ENCODE measurements at places on chromosomes 5 and 9.

DNA sequence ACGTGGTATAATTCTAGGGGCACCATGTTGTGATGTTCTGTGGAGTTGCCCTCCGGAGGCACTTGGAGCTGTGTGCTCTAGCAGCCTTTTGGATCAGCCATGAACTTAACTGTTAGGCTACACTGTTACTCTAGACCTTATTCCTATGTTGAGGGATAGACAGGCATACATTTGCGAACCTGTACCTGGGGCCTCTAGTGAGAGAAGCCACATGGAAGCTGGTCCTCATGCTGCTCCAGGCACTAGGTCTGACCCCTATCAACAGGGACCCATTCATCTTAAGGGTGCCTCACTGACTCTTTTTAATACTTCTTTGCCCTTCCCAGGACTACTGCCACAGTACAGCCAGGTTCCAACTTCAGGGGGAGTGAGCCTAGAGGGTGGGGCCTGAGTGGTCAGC is 594.8 kb downstream of the RAB3C start:
- DNase-seq: no peak

DNA sequence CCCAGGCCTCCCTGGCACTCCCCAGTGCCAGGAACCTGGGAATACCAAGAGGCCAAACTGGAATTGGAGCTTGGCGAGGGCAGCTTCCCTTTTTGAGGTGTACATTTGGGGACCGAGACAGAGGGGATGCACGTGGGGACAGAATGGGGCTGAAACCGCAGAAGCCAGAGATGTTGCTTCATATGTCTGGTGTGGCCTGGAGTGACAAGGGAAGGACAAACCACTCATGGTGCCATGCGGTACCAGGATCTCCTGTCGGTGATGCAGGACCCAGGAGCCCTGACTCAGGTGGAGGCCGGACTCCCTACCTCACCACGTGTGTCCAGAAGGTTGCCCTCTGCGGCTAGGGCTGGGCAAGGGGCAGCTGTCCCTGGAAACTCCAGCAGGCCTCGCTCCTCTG is 4.0 kb upstream of the CSF2 start:
- no peak for DNase-seq

DNA sequence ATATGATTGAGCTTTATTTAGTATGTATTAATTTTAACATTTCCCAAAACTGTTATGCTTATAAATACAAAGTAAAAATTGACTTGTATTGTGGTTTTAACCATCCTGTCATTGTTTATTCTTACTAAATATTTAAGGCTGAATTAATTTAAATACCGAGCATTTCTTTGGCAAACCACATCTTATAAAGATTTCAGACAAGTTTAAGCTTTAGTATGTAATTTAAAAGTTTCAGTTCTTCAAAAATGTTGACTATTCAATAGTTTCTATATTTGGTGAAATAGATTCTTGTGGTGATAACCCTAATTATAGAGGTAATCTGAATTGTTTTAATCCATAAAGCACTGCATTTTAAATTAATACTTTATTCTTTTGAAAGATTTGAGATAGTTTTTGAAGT is 65.5 kb downstream of the CCNH start:
- no peak for DNase-seq

GRCh38 chr5:166285361-166285760 is 2006.1 kb upstream of the WWC1 start:
- DNase-seq: no peak

DNA sequence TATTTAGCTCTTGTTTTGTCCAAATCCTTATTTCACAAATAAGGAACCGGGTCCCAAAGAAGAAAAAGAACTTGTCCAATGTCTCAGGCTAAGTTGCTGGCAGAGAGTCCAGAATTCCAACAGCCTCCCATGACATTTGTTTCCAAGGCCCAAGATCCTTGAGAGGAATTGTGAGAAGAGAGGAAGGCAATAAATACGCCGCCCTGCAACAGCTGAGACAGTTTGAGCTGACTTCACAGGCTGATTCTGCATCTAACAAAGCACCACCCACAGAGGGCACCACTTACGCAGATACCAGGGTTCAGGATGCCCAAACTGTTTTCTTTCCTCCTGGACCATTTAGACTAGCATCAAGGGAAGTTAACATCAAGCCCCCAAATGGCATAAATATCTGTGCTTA is 211.3 kb downstream of the FAM114A2 start:
- DNase-seq: no peak

GRCh38 chr5:146447734-146448380 is 724 bp downstream of the TCERG1 start:
- DNase-seq: peak; percentile 16

DNA sequence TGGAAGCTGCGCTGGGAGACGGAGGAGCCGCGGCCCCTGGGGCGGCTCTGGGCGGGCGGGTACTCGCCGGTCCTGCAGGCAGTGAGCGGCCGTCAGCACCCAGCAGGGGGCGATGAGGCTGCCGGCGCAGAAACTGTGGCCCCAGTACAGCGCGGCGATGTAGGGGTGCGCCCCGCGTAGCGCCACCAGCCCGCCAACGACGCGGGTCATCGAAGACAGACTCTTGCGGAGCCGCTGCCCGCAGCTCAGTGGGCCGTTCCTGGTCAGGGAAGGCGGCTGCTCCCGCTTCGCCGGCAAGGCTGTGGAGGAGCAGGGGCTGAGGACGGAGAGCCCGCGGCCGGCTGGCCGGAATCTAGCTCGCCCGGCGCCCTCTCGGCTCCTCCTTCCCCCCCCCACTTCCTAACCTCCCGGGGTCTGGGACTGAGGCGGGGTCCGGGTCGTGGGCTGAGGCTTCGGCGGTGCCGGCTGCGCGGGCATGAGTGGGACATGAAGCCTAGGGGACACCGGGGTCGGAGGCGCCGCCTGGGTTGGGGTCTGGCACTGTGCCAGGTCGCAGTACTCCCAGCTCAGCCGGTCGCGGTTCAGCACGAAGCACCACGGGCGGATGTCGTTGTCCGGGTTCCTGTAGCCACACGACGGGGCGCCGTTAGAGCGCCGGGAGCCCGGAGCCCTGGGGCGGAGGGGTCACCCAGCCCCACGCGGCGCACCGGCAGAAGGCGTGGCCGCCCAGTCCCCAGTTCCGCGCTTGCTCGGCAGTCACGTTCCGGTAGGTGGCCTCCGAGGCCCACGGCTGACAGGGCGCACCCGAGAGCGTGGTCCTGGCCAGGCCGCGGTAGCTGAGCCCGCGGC is 3.6 kb upstream of the PFN3 start:
- DNase-seq: peak; percentile 83

DNA sequence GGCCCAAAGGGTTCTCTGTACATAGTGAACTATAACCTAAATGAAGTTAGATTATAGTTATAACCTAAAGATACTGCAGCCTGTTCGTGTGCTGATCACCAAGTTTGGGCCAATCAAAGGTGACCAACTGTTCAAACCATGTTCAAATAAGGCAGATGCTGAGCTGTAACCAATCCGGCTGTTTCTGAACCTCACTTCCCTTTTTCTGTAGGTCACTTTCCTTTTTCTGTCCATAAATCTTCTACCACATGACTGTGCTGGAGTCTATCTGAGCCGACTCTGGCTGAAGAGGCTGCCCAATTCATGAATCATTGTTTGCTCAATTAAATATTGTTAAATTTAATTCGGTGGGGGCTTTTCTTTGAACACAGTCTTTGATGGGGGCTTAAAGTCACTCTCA is 1920.2 kb downstream of the MAT2B start:
- DNase-seq: no peak

DNA sequence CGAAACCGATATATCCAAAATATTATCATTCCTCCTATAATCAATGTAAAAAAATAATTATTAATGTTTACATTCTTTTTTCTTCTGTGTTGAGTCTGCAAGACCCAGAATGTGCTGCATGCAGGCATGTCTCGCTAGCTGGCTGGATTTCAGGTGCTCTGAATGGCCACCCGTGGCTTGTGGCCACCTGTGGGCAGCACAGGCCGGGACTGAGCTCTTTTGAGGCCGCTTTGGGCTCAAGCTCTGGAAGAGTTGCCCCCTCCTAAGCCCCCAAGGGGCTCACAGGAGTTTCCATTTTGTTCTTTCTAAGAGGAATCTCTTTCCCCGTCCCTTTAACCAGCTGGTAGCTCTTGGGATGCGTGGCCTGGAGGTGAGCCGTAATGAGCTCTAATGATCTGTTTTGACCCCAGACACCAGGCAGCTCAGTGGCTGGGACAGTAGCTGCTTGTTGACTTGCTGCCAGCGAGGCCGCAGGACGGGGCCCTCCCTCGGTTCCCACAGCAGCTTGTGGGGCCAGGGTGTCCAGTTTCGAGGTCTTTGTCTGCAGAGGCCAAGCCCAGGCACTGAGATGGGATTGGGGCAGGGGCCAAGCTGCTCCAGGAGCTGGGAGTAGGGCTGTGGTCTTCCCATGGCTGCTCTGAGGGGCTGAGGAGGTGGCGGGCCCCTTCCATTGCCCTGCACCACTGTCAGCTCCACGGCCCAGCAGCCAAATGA is 20.8 kb downstream of the ASS1 start:
- DNase-seq: no peak

DNA sequence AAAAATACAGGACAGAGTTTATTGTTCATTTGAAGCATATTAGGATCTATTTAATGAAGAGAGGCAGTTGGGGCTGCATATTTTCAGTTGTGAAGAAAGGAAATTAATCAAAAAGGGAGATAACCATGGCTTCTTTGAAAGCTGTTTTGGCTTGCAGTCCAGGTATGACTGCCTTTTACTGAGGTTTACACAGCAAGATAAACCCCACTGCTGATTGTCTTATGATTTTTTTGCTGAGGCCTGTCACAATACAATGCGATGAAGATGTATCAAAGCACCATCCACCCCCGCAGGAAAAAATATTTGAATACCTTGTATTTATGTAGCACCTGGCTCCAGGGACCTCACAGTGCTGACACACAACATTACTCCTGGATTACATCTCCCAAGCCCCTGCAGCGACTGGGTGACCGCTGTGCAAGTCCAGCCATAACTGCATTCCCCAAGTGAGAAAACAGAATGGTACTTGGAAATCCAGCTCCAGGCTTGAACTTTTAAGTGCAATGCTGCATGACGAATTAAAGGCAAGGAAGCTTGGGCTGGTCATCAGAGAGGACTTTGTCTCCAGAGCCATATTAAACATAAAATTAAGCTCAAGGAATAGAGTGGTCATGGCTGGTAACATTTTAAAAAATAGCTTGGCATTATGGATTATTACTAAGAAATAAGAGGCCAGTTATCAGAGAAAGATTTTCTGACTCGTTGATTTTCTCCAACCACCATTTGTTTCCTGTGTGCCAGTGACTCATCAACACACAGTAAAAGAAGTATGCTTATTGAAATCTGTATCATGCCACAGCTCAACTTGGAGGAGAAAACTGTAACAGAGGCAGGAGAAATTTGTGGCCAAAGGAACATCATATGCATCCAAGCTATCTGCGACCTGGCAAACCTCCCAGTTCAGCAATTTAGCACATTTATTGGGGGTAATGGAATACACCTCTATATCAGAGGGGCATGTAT is 374.2 kb downstream of the MAN2A1 start:
- no peak for DNase-seq

GRCh38 chr9:129105857-129106694 is 4.5 kb downstream of the CRAT start:
- no peak for DNase-seq

GRCh38 chr5:175576096-175576495 is 81.8 kb upstream of the HRH2 start:
- DNase-seq: no peak

- DNase-seq: peak; percentile 31
Measured at GRCh38 chr5:163347671-163348070, 89.7 kb upstream of the CCNG1 start.

DNA sequence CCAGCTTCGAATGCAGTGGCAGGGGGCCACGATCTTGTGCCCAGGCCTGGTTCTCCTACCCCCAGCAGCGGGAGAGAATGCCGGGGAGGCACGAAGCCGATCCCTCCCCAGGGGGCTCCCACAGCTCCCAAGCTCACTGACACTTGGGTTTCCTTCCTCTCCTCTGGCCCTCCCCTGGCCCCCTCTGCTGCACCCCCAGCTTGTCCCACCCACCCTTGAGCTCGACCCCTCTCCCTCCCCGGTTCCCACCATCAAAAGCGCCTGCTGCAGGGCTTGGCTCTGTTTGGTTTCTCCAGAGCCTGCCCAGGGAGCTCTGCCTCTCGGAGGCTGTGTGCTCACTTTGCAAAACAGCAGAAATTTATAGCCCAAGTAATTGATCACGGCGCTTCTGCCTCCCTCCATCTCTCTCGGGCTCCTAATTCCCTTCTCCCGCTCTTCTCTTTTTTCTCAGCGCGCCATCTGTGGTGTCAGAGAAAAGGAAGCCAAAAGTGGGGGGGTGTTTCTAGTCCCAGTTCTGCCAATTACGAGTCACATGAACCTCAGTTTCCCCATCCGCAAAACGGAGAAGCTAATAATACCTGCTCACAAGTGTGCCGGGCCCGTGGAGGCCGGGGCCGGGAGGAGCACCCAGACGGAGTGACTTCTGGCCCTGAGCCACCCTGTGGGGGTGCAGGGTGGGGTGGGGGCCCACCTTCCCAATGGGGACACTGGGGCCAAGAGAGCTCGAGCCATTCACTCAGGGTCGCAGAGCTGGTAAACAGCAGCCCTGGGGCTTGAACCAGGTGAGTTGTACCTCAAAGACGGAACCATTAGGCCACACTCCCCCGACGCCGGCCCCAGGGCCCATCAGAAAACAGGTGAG is 141.2 kb upstream of the IER5L start:
- no peak for DNase-seq

GRCh38 chr5:142748132-142748531 is 22.0 kb upstream of the ARHGAP26 start:
- DNase-seq: no peak

- no peak for DNase-seq
Measured at GRCh38 chr9:136371533-136371880, 2.0 kb downstream of the CARD9 start.

- no peak for DNase-seq
Measured at GRCh38 chr9:123960366-123960765, 30.4 kb upstream of the DENND1A start.

- DNase-seq: no peak
Measured at GRCh38 chr5:9455826-9456434, 89.9 kb downstream of the SEMA5A start.

GRCh38 chr5:131299465-131299864 is 35.6 kb downstream of the CDC42SE2 start:
- no peak for DNase-seq

DNA sequence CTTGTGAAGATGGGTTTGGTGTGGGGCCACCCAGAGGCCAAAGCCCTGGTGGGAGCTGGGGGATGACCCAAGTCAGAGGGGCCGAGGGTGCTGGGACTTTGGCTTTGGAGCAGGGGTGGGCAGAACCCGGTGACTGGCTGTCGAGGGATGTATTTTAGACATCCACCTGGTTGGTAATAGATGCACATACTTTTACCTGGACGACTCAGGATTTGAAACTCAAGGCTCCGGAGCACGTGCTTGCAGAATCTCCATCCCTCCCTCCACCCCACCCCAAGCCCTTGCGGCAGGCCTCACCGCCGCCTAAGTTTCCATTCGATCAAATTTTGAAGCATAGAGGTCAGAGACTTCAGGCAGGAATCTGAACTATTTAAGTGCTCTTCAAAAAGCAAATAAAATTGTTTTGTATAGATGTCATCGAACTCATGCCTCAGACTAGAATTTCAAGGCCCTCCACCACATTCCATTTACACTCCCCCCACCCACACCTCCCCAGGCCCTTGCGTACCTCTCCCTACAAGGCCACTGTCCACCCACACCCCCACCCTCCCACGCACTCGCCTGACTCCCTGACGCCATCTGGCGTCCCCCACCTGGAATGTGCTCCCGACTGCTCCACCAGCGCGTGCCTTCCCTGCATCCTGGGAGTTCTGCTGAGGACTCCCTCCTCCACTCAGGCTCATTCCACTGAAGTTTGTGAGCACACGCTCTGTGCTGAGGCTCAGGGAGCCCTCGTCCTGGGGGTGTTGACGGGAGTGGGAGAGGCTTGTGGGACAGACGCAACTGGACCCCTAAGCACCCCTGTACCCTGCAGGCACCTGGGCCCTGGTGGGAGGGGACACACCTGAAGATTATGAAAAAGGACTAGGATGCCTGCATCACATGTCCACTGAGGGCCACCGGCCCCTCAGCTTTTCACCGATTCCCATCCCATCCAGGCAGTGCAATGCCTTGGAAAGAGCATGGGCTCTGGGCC is 56.4 kb upstream of the RPL26L1 start:
- DNase-seq: no peak
